ENCODE measurements at places on chromosomes 2 and 18.
A peak's percentile ranks its signal among the peaks of the same experiment; 100 is the strongest.

GRCh38 chr18:25842665-25843064 lies 247.7 kb downstream of the SS18 start:
- no peak for DNase-seq

- DNase-seq, result no peak
These were observed 78.0 kb downstream of the BCL2L11 start for GRCh38 chr2:111198701-111199100.

DNA sequence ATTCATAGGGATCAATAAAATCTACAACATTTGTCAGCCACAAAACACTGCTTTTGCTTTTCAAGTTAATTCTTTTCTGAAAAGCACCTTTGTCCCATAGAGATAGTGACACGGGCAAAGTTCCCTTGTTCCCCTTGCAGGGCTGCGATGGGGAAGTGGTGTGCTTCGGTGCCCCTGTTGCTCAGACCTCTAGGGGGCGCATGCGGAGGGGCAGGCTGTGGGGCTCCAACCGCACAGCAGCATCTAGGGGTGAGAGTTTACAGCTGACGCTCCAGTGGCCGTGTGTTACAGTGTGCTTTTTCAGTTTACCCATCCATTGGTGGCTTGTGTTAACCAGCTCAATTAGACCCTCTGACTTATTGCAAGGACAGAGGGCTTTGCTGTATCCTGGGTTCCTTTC lies 1432.2 kb upstream of the ACVR2A start:
- DNase-seq, result no peak

DNA sequence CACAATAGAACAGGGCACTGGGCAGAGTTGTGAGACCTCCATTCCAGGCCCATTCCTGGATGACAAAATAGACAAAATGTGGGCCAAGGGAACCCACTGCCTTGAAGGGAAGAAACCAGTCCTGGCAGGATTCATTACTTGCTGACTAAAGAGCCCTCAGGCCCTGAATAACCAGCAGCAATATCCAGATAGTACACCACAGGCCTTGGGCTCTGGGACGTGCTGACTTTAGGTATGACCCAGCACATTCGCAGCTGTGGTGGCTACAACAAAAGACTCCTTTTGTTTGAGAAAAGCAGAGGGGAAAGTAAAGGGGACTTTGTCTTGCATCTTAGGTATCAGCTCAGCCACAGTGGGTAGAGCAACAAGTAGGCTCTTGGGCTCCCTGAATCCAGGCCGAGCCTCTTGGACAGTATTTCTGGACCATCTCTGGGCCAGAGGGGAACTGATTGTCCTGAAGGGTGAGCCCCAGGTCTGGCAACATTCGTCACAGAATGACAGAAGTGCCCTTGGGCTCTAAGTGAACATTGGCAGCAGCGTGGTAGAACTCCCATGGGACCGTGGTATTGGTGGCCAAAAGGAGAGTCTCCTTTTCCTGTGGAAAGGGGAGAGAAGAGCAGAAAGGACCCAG lies 89.9 kb upstream of the CD226 start:
- DNase-seq, result no peak

- no peak for DNase-seq
These were observed 50.2 kb downstream of the CALCRL start for GRCh38 chr2:187397886-187398285.

DNA sequence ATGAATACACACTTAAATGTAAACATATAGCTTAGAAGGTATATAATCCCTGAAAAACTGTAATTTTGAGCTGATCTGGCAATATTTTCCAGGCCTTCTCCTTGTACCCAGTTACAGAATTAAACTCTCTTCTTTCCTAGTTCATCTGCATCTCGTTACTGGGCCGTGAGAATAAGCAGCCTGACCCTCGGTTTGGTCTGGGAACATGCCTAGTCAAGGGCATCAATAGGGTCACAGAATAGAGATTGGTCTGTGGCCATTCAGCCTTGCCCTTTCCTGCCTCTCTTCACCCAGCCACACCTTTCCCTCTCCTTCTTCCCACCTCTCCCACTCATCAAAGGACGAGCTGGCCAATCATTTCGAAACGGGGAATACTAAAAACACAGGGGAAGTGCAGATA lies 27.3 kb downstream of the SULT1C2 start:
- DNase-seq, result no peak

DNA sequence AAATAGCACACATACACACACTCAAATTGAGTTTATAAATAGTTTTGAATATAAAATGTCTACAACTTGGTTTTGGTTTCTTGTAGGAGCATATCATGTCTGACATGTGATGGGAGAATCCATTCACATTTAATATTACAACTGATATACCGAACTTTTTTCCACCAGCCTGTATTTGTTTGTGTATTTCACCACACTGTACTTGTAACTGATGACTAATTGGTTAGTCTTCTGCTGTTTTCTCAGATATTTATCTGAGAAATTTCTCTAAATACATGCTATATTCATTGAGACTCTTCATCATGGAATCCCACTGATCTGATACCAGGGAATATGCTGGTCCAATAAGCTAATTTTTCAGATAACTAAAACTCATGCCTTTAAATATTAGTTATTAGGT lies 56.3 kb upstream of the UBXN4 start:
- DNase-seq, result peak; percentile 3

GRCh38 chr2:157032017-157032416 lies 225.5 kb upstream of the GALNT5 start:
- DNase-seq, result peak; percentile 96

DNA sequence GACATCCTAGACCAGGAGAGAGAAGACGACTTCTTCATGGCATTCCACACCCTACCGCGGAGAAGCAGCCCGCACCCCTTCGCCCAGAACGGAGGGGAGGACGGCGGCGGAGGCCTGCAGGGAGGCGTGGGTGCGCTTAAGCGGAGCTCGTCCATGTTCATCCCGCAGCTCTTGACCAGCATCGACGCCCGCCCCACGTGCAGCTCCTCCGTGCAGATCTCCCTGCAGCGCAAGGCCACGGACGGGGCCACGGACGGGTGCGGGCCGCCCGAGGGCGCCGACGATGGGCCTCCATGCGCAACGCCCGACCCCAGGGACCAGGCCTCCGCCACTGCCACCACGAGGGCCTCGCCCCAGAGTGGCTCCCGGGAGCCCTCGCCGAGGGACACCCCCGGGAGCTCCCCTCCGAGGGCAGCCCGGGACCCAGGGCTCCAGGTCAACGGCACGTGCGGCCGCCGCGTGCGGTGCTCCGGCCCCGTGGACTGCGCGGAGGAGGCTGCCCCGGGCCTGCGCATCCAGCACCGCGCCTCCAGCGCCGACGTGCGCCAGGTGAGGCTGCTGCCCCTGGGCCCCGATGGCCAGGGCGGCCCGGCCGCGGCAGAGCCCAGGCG lies 211.8 kb downstream of the NEDD4L start:
- DNase-seq, result no peak

DNA sequence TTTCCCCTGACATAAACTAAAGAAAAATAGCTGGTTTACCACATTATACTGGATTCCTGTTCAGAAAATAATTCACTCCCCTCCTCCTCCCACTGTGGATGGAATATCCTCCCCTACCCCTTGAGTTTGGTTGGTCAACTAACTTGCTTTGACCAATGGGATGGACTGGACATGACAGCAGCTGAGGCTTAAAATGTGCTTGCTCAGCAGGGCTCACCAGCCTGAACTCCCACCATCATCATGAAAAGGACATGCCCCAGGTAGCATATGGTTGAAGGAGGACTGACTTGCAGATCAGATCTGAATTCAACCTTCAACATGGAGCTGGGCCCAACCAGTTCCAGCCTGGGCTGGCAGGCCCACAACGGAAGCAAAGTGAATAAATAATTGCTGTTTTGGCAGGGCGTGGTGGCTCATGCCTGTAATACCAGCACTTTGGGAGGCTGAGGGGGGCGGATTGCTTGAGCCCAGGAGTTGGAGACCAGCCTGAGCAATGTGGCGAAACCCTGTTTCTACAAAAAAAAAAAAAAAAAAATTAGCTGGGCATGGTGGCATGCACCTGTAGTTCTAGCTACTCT lies 284.4 kb downstream of the AFF3 start:
- DNase-seq, result no peak

DNA sequence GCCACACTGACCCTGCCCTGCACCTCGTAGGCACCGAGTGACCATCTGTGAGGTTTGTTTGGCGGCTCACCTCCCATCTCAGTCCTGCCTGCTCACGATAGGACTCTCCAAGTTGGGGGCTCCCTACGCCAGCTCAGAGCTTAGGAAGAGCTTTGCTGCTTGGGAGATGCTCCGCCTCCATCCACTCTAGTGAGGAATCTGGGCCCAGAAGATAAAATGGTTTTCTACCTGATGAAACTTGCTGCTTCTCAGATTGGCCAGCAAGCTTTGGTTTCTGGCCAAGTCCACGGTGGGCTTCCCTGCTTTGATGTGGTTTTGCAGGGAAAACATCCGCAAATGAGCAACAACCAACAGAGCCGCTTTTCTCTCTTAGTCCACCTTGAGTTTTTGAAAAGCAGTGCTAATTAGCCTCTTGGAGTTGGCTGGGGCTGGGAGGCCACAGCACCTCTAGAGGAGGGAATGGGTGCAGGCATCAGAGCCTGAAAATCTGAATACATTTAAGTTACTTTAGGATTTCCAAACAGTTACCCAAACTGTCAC lies 42.2 kb downstream of the THNSL2 start:
- peak; percentile 5 for DNase-seq

DNA sequence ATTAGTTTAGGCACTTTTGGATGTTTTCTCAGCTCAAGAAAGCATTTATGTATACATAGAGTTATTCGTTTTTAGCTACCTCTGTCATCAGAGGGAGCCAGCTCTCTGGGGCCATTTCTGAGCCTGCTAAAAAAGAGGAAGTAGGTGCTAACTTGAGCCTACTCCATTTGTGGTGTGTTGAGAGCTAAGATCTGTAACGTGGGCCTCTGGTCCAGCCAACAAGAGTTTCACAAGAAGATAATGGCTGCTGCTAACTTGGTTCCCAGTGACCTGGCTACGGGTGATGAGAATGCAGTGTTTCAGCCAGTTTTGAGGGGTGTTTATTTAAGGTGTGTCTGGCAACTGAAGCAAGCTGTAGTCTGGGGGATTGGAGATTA lies 182.5 kb downstream of the PRKCE start:
- DNase-seq, result no peak

DNA sequence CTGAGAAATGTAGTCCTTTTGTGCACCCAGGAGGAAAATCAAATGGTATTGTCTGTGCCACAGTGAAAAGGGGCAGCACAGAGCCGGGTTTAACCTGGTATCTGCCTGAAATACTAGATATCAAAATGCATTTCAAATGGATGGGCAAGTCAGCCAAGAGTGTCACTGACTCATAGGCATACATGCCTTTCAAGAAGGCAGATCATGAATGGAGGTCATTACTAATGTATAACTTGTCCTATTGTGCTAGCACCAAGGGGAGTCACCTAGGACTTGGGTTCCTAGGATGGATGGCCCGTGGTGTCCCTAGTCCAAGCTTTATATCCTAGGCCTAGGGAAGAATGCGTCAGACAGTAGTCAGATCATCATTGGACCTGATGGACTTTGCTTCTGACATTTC lies 49.9 kb downstream of the TCF7L1 start:
- peak; percentile 28 for DNase-seq
